ENCODE measurements at places on chromosomes 7 and 10.

DNA sequence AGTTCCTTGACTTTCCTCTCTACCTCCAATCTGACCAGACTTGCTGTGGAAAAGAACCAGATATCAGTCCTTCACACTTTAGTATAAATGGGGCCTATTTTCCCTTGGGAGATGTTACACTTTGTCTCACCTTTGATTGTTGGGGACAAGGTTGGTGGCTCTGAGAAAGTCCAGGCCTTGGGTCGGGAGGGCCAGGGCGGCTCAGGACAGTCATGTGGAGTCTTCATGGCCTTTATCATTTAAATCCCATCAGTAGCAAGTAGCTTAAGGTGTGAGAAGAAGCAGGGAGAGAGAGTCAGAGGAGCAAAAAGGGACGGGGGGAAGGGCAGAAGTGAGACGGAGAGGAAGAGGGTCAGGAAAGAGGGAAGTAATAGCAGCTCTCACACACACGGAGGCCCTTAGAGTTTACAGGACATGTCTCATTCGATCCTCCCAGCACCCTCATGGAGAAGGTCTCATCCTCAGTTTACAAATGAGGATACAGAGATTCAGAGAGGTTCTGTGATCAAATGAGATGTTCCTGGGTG, 40.5 kb downstream of the TBATA start:
- no peak for DNase-seq

DNA sequence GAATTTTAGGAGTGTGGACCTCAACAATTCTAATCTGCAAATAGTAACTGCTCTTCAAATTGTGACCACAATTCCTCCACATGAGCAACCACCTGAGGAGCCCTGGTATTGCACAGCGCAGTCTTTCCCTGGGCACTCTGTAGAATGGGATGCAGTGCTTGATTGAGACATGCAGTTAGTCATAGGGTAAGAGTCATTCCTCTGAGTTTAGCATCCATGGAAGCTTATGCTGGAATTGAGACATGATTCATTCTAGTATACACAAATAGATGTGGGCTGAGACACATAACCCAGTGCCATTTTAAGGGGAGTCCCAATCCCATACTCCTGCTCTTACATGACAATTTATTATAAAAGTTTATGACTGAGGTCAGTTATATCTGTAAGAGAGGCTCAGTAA, 582.3 kb upstream of the CNTNAP2 start:
- no peak for DNase-seq

DNA sequence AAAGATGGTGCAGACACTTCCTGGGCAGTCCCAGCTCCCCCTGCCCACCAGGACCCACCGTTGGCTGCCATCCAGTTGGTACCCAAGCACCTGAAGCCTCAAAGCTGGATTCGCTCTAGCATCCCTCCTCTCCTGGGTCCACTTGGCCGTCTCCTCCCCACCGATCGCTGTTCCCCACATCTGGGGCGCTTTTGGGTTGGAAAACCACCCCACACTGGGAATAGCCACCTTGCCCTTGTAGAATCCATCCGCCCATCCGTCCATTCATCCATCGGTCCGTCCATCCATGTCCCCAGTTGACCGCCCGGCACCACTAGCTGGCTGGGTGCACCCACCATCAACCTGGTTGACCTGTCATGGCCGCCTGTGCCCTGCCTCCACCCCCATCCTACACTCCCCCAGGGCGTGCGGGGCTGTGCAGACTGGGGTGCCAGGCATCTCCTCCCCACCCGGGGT, 14.5 kb upstream of the LIMK1 start:
- no peak for DNase-seq

GRCh38 chr7:29809533-29810155, 3.3 kb downstream of the WIPF3 start:
- DNase-seq = no peak

- peak; percentile 69 for DNase-seq
Measured at GRCh38 chr7:130970196-130970595, 236.2 kb upstream of the KLF14 start.

DNA sequence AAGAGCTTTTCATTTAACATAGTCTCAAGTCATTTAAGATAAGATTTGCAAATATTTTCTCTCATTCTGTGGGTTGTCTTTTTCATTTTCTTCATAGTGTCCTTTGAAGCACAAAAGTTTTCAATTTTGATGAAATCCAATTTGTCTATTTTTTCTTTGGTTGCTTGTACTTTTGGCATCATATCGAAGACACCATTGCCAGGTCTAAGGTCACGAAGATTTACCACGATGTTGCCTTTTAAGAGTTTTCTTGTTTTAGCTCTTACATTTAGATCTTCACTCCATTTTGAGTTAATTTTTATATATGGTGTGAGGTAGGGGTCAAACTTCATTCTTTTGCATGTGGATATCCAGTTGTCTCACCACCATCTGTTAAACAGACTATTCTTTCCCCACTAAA, 34.7 kb downstream of the TMEM270 start:
- no peak for DNase-seq

GRCh38 chr7:95391761-95392160, 4.4 kb downstream of the PON3 start:
- no peak for DNase-seq

DNA sequence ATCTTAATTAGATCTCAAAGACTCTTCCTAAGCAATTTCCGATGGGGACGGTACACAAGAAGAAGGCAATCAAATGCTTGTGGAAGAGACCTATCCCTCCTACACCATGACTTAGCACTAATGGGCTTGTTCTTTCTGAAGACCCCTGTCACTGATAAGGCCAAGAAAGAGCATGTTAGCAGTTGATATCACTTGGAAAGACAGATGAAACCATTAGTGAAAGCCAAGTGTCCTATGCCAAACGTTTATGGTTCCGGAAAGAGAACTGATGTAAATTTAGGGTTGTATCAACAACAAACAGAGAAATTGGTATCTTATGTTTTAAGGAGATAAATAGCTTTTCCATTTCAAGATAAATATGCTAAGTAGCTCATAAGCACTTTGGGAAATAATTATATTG, 6.5 kb downstream of the UROS start:
- no peak for DNase-seq

DNA sequence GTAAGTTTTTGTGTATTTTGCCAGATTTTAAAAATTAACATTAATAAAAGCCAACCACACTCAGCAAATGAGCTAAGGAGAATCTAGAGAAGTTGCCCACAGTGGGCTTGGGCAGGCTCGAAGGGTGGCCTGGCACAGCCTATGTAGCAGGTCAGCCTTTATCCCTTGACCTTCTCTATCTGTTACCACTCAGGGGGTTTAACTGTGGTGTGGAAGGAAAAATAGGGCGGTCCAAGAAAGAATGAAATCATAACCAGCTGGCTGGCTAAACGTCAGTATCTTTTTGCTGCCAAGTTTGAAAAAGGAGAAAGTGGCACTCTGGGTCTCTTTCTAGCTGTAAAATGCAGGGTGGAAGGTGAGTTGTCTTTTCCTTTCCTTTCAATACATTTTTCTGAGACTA, 130.3 kb upstream of the ASAH2 start:
- DNase-seq = no peak

GRCh38 chr10:17735166-17735941, 16.6 kb upstream of the TMEM236 start:
- DNase-seq = no peak

DNA sequence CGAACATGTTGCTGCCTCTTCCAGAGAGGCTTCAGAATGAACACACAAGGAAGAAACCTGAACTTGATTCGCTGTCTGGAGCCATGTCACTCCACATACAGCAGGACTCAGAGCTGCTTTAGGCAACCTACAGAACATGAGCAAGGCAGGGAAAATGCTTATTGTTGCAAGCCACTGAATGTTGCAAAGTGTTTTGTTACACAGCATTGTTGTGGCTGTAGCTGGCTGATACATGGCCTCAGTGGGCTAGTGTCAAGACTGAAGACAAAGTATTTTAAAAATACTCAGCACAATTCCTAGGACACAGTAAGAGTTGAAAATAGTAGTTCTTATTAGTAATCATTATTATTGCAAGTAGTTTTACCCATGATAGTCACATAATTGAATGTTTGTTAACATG, 3.1 kb upstream of the CHST15 start:
- no peak for DNase-seq

DNA sequence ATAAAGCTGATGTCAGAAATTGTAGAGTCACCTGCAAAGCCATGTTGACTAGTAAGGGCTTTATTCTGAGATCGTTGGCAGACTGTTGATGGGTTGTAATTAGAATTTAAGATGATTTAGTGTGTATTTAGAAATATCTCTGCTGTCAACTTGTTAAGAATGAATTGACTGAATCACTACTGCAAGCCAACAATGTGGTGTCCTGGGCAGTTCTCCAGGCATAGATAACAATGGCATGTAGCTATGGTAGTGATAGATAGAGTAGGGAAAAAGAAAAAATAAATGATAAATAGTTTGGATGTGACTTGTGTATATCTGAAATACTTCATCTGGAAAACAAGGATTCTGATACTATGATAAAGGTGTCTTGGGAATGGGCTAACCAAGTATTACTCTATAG, 640.2 kb downstream of the ARL4A start:
- no peak for DNase-seq

DNA sequence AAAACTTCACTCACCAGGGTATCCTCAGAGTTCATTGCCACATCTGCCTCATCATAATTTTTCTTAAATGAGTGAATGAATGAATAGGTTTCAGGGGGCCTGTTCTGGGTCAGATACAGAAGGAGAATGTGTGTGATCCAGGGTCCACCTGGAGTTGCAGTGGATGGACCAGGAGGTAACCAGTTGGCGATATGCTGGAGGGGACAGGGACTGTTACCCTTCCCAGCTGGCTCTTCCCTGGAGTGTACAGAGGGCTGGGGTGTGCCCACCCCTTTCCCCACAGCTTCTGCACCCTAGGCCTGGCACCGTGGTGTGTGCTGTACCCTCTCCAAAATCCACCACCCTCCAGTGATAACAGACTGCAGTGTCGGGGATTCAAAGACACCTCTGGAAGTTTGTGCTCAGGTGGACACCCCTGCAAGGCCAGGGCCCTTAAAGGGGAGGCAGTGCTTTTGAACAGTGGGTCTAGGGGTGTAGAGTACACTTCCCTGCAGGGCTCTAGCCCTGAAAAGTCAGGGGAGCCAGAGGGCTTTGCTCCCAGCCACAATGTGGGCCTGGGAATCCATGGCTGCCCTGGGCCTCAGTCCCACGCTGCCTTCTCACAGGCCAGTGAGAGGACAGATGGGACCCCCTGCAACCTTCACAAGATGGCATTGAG, 134.4 kb upstream of the UNC5B start:
- DNase-seq = no peak

- DNase-seq = no peak
Measured at GRCh38 chr10:131729938-131730660, 170.7 kb upstream of the PPP2R2D start.

- no peak for DNase-seq
Measured at GRCh38 chr7:156655251-156655650, 14.7 kb downstream of the RNF32 start.

- DNase-seq = no peak
Measured at GRCh38 chr10:129694184-129694583, 227.1 kb downstream of the MGMT start.

DNA sequence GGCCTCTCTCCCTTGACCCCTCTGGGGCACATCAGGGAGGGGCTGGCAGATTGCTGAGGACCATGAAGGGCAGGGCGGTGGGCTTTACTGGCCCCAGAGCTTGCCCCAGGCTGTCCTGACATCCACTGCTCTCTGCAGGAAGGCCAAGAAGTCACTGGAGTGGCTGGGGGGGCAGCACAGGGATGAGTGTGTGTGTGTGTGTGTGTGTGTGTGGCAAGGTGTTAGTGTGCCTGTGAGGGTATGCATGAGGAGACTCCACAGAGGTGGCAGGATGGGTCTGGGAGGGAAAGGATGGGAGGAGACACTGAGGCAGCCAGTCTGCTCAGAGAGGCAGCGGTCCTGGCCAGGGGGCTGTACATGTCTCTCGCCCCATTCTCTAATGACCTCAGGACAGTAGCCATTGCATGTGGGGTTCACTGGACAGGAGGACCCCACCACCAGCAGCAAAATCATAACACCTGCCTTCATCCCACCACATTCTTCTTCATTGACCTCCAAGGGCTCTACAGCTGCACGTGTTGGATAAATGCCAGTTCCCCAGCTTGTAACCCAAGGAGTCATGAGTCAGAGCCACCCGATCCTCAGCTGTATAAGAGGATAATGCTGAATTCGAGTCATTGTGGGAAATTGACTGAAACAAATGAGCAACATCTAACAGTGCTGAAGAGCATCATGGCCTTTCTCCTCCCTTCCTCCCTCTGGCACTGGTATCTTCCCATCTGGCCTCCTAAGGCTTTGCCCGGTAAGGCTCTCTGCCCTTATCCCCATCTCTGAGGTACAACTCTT, 720.5 kb downstream of the GRID1 start:
- DNase-seq = no peak

GRCh38 chr10:83012866-83013265, 1126.4 kb upstream of the GHITM start:
- no peak for DNase-seq

Data from activated CD8-positive, alpha-beta T cell treated with anti-CD3 and anti-CD28 coated beads for 36 hours (primary cell).